ENCODE measurements at places on chromosomes 2 and 18.

GRCh38 chr2:225402210-225402776, 2.8 kb downstream of the NYAP2 start:
- DNase-seq = no peak

DNA sequence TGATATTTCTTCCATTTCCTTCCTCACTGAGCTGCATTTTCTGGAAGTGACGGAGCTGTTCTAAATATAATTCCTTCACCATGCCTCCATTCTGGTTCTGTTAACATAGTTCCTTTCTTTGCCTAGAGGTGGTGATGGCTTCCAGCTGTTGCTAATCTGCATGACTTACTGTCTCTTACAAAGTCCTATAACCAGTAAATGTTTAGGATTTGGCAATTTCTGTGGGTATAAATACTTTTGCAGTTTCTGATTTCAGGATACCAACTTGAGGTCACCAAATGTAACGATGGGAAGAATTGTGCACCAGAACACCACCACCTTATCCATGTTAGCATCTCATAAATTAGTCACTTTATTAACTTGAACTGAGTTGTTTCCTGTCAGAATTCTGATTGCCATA, 101.7 kb upstream of the FN1 start:
- no peak for DNase-seq

GRCh38 chr2:109645412-109646184, 31.4 kb downstream of the SOWAHC start:
- no peak for DNase-seq

DNA sequence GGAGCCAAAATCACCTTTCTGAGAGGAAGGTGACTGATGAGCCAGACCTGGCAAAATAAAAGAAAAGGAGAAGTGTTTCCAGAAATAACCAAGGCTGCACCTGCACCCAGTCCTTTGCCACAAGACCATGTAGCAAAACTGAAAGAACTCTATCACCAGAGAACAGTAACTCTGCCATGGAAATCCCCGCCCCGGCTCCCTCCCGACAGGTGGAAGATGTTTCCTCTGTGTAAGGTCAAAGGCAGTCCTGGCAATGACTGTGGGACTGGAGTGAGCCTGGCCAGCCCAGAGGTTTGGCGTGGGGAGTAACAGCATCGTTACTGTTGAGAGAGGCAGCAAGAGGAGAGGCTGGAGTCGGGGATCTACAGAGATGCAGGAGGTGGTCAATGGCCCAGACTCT, 42.3 kb downstream of the SPRED2 start:
- no peak for DNase-seq

DNA sequence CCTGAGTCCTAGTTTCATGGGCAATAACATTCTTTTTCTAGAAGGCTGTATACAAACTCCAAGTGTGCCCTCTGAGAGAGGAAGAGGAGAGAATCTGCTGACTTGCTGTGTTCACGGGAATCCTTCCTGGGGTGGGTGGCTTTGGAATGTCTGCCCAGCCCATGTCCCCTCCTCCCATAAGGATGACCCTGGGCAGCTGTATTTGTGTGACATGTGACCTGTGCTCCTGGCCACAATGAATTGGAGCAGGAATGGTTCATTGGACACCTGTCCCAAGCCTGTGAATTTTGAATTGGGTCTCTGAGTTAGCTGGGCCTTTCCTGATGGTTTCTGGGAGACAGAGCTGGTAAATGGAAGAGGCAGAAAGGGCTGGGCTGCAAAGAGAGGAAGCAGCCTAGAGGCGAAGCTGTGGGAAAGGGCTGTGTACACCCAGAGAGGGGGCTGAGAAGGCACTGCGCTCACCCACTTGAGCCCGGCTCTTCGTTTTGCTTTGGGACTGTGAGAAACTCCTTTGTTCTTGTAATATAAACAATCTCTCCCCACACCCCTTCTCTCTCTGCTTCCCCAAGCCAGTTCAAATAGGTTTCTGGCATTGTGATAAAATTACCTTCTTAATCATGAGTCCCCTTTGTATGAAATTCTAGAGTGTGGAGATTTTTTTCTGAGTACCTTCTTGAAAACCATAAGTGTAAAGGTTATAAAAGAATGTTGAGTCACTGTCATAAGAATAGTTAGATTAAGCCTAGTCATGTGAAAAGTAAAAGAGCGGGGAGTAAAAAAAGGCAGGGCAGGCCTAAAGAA, 49.8 kb downstream of the SLC4A5 start:
- no peak for DNase-seq

- no peak for DNase-seq
Measured at GRCh38 chr2:230312638-230313037, 14.4 kb upstream of the SP140L start.

DNA sequence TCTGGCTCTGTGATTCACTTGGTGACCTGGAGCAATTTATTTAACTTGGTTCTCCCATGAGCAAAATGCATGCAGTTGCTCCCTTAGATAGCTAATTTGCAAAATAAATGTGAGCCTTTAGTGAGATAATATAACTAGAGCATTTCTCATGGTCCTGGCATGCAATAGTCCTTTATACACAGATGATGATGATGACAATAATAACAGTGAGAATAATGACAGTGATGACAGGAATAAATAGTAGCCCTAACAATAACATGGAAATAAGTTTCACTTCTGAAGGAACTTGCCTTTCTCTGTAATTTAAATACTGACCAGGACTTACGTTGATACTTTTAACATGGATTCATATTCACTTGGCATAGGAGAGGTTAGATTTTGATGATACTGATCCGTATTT, 49.2 kb downstream of the LPIN1 start:
- no peak for DNase-seq
